CD14-positive monocyte (primary cell): ENCODE measurements at places on chromosomes 7 and 10.

- no peak for DNase-seq
These were observed 116.5 kb downstream of the GRM3 start for GRCh38 chr7:86760236-86760635.

- no peak for DNase-seq
These were observed 272.5 kb downstream of the SEMA3A start for GRCh38 chr7:83921941-83922607.

DNA sequence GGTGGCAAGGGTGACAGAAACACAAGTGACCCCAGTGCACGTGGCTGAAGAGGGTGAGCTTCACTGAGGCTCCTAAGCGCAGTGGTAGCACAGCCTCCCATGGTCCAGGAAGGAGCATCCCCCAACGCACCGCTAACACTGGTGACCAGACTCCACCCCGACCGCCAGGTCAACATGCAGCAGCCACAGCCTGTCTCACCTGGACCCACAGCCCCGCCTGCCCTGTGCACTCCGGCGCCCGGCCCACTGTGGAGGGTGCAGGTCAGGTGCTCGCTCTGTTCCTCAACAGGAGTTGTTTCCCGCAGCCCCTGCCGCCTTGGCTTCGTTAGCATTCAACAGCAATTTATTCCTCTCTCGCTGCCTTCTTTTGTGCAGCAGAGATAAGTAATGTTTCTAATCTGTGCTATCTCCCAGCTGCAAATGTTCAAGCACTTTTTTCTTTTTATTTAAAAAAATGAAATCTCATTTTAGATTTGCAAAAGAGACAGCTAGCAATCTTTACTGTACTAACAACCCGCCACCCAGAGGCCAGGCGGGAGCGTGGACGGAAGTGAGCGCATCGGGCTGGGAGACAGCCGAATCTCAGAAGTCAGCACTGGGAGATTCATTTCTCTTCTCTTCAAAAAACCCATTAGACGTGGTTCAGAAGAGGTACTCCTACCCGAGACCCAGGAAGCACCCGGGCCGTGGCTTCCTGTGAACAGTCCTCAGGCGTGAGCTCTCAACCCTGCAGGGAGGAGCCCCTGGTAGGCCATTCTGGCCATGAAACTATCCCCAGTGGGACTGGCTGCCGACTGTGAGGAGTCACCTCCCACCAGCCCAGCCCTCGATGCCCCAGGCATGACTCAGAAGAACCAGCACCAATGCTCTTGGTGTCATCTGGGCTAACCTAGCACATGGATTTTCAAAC, 133.4 kb downstream of the MAD1L1 start:
- DNase-seq = no peak

DNA sequence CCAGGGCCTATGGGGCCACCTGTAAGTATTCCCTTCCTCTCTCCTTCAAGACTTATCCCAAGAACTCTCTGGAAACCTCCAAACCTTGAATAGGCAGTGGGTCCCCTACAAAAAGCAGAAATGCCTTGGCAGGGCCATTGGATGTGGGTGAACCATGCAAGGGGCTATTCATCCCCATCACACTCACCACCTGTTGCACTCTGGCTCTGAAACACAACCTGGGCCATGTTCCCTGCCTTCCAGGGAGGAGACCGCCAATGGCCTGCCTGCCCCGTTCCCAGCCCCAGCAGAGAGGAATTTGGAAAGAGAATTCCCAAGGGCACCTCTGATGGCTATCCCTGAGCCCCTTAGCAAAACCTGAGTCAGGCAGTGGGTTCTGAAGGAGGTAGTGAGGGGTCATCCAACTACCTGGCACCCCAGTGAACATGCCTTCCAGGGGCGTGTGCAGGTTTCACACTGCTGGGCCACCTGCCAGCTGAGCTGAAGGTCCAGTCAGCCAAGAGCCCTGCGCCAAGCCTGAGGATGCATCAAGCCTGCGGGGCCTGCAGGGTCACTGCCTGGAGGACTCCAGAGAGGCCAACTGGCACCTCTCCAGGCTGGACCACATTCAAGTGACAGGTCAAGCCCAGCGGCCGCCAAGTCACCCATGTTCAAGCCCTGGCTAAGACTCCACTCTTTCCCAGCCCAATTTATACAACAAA, 101.3 kb downstream of the COL13A1 start:
- DNase-seq = no peak

- no peak for DNase-seq
These were observed 1.6 kb upstream of the RAMP3 start for GRCh38 chr7:45155941-45156340.
